ENCODE measurements at places on chromosomes 4 and X.

DNA sequence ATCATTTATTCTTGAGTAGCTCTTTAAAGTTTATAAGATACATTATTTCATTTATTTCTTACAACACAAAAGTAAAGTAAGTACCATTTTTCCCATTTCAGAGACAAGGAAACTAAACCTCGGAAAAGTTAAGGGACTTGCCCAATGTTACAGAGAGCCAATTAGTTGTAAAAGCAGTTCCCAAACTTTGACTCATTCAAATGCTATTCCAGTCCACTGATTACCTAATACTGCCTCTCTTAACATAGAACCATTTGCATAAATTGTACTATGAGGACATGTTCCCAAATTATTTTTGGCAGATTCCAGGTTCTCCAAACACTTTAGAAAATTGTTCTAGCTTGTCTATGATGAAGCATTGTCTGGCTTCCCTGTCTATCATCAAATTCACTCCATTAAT, 45.6 kb upstream of the GRIA3 start:
- DNase-seq = no peak

DNA sequence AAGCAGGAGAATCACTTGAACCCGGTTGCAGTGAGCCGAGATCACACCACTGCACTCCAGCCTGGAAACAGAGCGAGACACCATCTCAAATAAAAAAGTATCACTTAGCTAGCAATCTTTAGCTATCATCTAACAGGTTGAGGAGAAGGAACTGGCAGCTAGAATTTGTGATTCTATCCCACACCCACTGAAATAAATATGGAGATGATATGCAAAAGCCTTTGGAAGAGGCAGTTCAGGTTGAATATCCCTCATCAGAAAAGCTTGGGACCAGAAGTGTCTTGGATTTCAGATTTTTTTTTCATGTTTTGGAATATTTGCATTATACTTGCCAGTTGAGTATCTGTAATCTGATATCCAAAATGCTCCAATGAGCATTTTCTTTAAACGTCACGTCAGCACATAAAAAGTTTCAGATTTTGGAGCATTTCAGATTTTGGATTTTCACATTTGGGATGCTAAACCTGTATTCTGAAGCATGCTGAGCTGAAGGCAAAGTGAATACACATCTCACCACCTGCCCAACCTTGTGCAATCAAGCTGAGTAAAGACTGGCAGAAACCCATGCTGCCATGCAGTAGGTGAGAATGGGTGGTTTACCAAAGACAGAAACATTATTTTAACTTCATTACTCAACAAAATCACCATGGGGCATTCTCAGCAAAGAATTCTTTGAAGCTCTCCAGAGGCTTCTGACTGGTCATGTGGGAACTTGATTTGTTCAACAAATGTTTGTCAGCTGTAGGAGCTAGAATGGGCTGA, 159.3 kb downstream of the SH3KBP1 start:
- no peak for DNase-seq

DNA sequence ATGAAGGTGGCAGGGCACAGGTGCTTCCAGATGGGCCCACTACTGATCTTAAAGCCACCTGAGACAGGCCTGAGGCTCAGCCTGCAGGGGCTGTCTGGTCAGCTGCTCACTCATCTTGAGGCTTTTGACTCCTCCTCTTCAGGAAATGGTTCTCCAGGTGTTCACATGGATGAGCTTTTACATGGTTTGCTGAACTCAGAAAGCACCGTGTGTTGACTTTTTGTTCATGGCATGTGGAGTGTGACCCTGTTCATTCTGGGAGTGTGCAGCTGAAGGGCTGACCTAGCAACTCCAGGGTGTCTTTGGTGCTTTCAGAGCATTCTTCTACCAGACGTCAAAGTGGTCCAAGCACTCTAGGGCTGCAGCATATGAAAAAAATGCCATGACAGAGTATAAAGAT, 111.1 kb downstream of the CCNG2 start:
- DNase-seq = no peak

DNA sequence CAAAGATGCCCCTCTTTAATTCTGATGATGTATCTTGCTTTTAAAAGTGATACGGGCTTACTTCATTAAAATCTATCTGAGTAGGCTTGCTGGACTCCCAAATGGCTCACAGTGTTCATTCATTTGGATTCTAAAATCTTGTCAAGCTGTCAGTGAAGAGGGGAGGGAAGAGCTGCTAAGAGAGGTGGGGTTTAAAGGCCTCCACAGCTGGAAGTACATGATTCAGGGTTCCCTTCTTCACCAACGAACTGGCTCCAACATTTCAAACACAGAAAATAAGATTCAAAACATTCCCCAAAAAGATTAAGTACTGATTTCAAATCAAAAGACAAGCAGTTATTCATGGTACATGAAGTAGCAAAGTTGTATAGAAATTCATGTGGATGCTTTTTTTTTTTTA, 133.0 kb upstream of the NAP1L5 start:
- no peak for DNase-seq

DNA sequence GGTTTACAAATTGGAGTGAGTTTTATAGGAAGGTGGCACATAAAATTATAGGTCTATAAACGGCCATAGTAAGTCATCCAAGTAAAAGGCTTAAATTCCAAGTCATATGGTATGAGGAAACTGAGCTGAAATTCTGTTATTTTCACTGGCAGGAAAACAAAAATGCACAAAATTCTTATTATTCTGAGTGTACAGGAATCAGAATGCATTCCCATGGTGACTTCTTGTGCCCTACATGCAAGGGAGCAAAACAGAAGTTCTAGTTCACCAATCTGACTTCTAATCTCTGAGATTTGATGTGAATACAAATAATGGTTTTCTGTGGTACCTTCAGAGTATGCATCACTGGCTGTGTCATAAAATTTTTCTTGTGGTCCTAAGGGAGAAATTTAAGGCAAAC, 102.9 kb downstream of the CLCN4 start:
- no peak for DNase-seq

DNA sequence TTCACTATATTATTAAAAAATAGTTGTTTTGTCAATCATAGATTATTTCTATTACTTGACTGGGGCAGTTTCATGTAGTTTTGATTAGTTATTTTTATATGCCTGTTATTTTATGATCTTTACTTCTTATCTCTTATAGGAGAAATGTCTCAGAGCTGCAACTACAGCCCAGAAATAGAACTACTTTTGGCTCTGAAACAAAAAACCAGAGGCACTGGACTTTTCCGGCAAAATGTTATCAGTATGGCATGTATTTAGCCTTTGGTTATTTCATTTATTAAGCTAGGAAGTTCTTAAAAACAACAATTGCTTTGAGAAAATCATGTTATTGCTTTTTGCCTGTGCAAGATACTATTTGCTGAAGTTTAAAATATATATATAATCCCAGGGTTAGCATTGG, 566.5 kb downstream of the ANKRD50 start:
- no peak for DNase-seq

- no peak for DNase-seq
These were observed 88.2 kb upstream of the STS start for GRCh38 chrX:7059214-7059838.

- peak; percentile 93 for DNase-seq
These were observed 48.4 kb downstream of the ZBTB49 start for GRCh38 chr4:4338210-4339001.

- DNase-seq = peak; percentile 2
These were observed 567.7 kb downstream of the MAGEB5 start for GRCh38 chrX:26783512-26784225.

- no peak for DNase-seq
These were observed 105.3 kb upstream of the NKX1-1 start for GRCh38 chr4:1511441-1512041.

GRCh38 chr4:70225824-70226223, at the start of gene FDCSP:
Gene FDCSP (plus strand): TSS chr4:70226124. CDS start chr4:70231195, 5,071 bp downstream.
- no peak for DNase-seq

Data from NCI-H1092 treated with DMSO at 0.1 percent for 48 hours (cell line).